ENCODE measurements at places on chromosomes 16 and 17.

DNA sequence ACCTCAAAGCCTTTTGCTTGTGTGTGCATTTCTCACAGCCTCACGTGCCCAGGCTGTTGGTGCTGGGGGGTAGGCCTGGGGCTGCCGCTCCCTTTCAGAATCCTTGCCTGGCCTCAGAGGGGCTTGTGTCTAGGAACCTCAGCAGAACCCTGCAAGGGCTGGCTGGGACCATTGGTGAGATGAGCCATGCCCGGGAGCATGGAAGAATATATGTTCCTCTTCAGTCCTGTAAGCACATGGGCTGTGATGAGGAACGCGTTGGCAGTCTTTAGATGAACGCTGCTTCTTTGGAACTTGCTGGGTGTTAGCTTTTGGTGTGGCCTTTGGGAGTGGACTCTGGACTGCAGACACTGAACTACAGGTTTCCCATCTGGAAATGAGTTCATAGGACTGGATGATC is 32.0 kb upstream of the SLC5A10 start:
- DNase-seq: no peak

- no peak for DNase-seq
Measured at GRCh38 chr17:49343273-49343672, 18.8 kb downstream of the ZNF652 start.

GRCh38 chr16:85484347-85485300 is 128.5 kb upstream of the GSE1 start:
- DNase-seq: no peak

GRCh38 chr16:86986809-86987487 is 330.2 kb downstream of the C16orf95 start:
- no peak for DNase-seq

DNA sequence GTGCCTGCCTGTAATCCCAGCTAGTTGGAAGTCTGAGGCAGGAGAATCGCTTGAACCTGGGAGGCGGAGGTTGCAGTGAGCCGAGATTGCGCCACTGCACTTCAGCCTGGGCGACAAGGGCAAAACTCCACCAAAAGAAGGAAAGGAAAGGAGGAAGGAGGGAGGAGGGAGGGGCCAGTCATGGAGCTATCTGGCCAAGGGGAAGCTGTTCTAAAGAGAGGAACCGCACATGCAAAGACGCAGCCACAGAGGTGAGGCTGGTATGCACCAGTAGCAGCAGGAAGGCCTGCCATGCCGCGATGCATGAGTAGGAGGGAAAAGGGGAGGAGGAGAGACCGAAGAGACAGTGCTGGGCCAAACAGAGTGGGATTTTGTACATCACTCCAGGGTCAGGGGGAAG is 35.9 kb downstream of the HSBP1 start:
- no peak for DNase-seq

Data from stimulated activated CD8-positive, alpha-beta memory T cell treated with anti-CD3 and anti-CD28 coated beads, Interleukin-4, amount 100 ng/mL, for 1 hour (primary cell).